ENCODE measurements at places on chromosomes 6 and 20.

- peak; percentile 64 for DNase-seq
Measured at GRCh38 chr6:137707590-137708360, 159.3 kb upstream of the TNFAIP3 start.

DNA sequence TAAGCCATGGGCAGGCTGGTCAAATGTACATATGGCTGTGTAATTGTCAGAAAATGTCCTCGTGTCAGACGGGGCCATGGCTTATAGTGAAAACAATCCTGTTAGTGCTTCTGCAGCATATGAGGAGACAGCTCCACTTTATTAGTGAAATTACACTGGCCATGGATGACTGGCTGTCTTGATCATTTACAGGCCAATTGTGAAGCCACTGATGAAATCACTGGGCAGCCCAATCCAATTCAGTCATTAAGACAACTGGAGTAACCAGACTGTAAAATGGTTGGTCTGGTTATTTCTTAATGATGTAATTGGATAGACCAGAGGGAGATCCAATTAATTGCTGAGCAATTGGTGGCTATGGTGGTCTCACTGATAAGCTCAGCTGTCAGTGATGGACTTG, 749.5 kb downstream of the KIF16B start:
- no peak for DNase-seq

DNA sequence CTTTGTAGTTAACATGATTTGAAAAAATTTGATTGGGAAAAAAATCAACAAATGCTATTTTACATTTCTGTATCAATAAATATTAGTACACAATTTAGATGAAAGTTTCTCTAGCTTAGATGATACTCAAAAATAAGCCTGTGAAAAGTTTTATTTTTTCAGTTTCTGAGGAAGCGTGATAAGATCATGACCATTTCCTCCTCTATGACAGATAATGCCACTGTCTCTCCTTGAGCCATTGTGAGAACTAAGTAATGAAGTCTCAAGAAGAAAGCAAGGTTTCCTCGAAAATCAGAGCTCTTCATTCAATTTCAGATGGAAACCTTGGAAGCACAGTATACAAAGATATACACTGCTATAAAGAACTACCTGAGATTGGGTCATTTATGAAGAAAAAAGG, 395.0 kb downstream of the HDGFL1 start:
- no peak for DNase-seq

DNA sequence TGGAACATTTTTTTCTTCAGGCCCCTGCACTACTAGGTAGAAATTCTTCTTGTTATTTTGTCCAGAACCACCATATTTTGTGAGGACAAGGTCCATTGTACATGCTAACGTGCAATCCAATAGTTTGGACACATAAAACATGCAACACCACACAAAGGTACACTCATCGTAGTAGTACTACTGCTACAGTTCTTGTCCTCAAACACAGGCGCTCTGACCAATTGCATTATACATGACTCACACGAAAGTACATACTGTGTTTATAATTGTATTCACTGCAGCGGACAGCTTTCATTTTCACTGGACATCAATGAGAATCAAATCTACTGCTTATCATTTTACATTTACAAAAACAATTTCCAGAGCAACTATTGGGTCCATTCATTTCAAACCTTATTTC, 15.3 kb upstream of the SMLR1 start:
- DNase-seq = no peak

DNA sequence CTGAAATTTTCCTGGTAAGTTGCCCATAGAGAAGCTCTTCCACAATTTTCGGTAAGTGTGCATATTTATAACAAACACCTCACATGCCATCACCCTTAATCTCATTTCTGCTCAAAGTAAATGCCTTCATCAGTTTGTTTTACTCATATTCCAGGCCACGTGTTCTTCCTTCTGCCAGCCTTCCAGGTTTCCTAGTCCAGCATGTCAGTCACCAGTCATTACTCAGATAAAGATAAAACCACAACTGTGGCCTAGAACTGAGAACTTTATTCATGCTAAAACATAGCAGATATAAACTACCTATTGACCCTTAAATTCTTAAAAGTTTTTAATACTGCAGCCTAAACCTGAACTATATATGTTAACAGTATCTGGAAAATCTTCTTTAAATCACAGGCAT, 149.5 kb upstream of the SLC22A16 start:
- DNase-seq = no peak

DNA sequence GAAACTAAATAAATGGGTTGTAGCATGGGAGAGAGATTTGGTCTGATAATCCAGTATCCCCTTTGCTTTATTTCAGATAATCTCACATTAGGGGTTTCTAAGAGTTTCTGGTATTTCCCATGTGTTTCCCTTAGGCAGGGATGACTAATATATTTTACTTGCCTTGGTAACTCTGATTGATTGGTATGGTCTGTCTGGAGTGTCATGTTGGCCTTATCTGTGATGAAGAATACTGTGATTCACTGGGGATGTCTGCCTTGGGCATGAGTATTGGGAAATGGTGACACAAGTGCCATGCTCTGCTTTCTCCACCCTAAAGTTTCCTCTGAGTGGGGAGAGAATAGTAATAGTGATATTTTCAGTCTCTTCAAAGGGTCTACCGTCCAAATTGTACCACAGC, 10.1 kb downstream of the SLC22A2 start:
- no peak for DNase-seq
